K562 (cell line): ENCODE measurements at places on chromosomes 1 and 21.
A peak's percentile ranks its signal among the peaks of the same experiment; 100 is the strongest.

DNA sequence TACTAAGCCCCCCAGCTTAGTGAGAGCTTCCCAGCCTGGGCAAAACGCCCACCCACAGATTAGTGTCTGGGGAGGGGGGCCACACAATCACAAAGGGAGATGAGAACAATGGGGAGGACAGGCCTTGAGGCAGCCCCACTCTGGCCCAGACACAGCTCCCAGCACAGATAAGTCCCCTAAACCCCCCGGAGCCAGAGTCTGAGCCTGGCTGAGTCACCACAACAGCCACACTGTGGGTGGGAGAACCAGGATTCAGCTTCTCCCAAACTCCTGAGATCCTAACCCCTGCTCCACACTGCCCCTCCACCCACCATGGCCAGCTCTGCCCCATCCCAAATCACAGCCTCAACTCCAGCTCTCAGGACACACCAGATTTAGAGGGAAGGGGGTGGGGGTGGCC is 4.2 kb downstream of the NECTIN4 start:
- no peak for DNase-seq

DNA sequence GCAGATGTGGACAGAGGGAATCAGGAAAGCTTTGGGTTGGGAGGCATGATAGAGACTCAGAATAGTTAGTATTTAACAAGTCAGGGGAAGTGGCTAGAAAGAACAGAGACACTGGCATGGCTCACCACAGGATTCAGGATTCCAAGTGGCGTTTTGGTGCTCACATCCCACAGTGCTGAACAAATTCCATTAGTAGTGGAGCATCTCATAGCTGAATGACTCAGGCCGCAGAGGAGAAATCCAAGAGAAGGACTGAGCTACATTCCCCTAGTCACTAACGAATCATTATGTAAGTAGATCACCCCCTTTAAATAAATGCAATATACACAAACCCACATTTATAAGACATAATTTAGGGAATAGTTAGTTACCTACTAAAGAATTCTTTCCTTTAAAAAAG is 5.0 kb upstream of the KCNJ9 start:
- DNase-seq, result no peak

GRCh38 chr1:63575340-63575826 is 17.8 kb upstream of the PGM1 start:
- DNase-seq, result peak; percentile 23

DNA sequence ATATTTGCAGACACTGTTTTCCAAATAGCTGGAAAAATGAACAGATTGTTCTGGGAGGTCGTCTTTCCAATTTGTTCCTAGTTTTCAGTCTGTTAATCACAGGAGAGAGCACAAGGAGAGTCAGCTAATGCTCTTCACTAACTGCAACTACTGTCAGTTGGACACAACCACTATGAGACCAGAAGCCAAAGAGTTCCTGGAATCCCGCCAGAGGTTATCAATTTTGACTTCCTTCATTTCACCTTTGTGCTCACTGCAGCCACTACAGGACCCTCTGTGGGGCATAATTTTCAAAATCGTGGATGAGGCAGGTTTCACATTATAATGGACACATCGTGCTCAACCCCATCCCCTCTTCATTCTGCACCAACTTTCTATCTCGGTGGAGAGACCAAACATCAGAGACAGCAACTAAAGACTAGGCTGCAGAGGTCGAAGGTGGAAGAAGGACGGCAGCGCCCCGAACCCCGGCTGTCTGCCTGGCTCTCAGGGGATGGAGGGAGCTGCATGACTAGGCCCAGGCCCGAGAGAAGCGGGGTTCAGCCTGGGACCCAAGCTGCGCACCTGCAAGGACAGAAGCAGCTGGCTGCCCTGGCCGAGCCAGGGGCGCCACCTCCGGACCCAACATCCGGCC is 602 bp downstream of the KIAA0319L start:
- no peak for DNase-seq

- no peak for DNase-seq
Observed at GRCh38 chr1:46406881-46407608, 12.9 kb downstream of the FAAH start.

DNA sequence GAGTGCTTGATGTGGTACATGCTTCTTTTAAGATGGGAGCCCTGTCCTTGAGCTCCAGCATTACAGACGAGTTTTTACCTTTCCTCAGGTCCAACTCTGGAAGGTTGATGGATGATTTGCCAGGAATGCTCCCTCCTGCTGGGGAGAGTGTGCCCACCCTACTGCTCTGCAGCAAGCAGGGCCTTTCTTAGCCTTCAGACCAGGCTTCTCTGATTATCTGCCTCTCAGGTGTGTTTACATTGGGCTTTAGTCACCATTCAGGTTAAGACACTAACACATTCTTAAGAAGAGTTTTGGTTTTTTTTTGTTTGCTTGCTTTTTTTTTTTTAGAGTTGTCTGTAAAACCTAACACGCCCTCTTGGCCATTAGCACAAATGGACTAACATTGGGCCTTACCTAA is 301.8 kb downstream of the KCNT2 start:
- DNase-seq, result no peak

GRCh38 chr21:22191581-22191980 is 1193.4 kb downstream of the NCAM2 start:
- no peak for DNase-seq

GRCh38 chr1:165484532-165484931 is 39.6 kb upstream of the RXRG start:
- no peak for DNase-seq
